Activated CD4-positive, alpha-beta T cell treated with anti-CD3 and anti-CD28 coated beads for 36 hours (primary cell): ENCODE measurements at places on chromosomes 16 and 17. TPM values are rescaled to one million over a fixed set of nuclear protein-coding genes. Genes with fewer than 3 reads are reported as not detected.

C1QTNF8 gene
- total RNA-seq, result not detected

TLCD1 gene
- total RNA-seq, result 8.7 TPM

NLRC3 gene
- total RNA-seq, result 20.5 TPM

DNA sequence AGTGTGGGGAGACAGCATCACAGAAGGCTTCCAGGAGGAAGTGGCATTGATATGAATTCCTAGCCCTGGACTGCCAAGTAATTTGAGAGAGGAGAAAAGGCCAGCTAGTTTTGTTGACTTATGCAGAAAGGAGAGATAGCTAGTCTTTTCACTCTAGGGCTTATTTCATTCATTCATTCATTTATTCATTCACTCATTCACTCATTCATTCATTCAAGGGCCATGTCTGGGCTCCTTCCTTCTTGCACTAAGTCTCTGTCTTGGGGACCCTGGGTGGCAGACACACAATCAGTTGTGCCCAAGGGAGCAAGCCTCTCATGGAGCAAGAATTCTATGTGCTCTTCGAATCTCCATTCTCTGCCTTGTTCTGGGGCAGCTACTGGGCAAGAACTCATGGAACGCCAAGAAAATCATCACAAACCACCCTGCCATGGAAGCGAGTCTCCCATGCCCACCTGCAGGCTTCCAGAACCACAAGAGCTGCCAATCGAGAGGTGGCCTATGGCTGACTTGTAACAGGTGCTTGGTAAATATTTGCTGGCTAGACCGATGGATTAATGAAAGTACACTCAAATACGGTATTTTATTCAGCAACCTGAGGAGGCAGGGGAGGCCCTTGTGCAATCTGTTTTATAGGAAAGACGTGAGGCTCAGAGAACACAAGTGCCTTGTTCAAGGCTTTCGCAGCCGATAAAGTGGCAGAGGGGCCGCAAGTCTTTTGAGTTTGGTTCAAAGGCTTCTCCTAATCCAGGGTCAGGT, 223.6 kb downstream of the XYLT1 start:
- no peak for DNase-seq

DNA sequence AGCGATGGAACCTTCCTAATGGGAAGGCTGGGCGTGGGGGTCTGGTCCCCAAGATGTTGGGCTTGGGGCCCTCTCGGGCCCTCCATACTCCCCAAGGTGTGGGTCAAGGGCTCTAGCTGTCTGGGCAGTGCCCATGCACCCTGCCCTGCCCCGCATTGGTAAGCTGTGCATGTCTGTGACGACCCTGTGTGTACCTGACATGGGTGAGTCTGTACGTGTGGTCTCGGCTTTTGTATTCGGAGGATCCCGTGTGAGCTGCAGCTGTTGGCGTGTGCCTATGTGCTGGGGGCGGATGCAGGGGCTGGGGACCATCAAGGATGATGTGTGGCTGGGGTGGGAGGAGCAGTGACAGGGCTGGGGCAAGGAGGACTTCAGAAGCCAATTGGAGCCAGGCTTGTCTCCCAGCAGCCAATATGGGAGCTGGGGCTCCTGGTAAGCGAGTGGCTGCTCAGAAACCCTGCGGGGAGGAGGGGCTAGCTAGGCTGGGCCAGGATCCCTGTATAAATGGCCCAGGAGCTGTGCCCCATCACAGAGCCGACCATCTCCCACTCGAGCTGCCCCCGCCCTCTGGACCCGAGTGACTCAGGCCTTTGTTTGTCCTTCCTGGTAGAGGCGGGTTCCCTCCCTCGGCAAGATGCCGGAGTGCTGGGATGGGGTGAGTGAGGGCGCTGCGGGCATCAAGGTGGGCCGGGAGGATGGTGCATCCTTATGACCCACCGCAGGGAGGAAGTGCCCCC, at the start of gene NDRG4:
NDRG4 (plus strand) TSS at position 529 of the 737 bp plus-strand sequence; CDS start at position 635, 106 bp downstream.
- peak; percentile 75 for DNase-seq

GRCh38 chr16:7422036-7422888, 89.6 kb downstream of the RBFOX1 start:
- DNase-seq, result no peak

DNA sequence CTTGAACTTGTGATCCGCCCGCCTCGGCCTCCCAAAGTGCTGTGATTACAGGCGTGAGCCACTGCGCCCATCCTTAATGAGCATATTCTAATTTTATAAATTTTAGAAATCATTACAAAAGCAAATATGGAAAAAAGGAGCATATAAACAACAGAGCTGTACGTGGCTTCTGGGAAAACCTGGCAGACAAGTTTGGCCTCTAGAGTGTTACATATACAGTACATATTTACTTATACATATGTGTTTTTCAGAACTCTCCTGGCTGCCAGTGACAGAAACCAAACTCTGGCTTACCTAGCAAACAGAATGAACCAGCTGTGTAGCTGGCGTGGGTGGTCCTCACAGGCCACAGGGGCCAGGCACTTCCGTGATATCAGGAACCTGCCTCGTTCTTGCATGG, 10.1 kb downstream of the DRC3 start:
- DNase-seq, result no peak
